ENCODE measurements at places on chromosomes 4 and X. TPM values are rescaled to one million over a fixed set of nuclear protein-coding genes. Genes with fewer than 3 reads are reported as not detected.

- no peak overlapping the region for H3K4me3 ChIP-seq
- DNase-seq = no peak
- H3K4me1 ChIP-seq = peaks cover 5% of the 10 kb centered on the region
- no peak overlapping the region for H3K27ac ChIP-seq
- H3K36me3 ChIP-seq = peaks cover 52% of the 10 kb centered on the region
Observed at GRCh38 chr4:84877051-84877833, 89.2 kb downstream of the WDFY3 start.

GRCh38 chrX:12741416-12741815, 49.8 kb upstream of the PRPS2 start:
- H3K36me3 ChIP-seq = no peaks in the 10 kb centered on the region
- H3K4me3 ChIP-seq = no peak overlapping the region
- H3K4me1 ChIP-seq = no peaks in the 10 kb centered on the region

DNA sequence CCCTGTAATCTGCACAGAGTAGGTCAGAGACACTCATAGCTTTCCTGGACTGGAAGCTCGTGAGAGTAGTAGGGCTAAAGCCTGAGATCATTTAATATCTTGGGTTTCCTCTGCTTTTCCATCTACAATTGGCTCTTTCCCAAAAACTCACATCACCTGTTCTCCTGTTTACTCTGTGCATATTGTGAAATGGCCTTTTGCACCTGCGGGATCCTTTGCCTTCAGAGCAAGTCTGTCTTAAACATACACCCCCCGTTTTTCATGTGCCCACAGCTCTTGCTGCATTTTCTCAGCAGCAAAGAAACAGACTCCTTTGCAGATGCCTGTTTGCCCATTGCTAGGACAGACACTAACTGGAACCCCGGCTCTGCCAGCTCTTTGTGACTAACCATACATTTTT, 608.3 kb upstream of the PCDH10 start:
- H3K36me3 ChIP-seq = no peaks in the 10 kb centered on the region
- no peaks in the 10 kb centered on the region for H3K27me3 ChIP-seq
- H3K4me1 ChIP-seq = no peaks in the 10 kb centered on the region
- no peak overlapping the region for H3K27ac ChIP-seq
- DNase-seq = no peak
- H3K4me3 ChIP-seq = no peak overlapping the region

DNA sequence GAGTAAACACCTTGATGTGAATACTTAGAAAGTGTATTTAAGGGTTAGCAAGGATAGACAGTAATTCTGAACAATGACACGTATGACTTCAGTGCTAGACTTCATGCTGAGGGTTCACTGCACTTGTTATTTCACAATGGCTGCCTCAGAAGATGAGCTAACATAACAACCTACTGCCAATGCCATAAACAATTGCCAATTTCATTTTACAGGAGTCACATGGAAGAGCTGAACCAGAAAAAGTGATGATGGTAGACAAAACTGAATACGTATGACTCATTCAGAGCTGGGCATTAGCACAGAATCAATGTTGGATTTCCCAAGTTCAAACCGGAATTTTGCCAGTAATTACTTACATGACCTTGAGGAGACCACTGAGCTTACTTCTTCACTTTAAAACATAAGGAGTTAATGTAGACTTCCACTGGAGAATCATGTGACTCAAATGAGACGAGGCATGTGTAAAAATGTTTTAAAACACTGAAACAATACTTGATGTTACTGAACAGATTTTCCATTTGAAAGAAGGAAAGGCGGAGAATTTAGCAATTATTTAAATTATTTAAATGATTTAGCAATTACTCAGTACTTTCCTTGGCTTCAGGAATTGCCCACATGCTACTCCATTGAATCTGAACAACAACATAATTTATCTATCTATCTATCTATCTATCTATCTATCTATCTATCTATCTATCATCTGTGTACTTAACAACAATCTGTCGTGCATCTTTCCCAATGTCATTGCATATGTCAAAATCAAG, 868.5 kb upstream of the SLIT2 start:
- no peak overlapping the region for H3K4me3 ChIP-seq
- no peaks in the 10 kb centered on the region for H3K36me3 ChIP-seq
- H3K27ac ChIP-seq = no peak overlapping the region
- no peak for DNase-seq

GRCh38 chrX:19650996-19651395, 135.7 kb upstream of the MAP3K15 start:
- no peaks in the 10 kb centered on the region for H3K27me3 ChIP-seq
- no peak overlapping the region for H3K4me3 ChIP-seq
- no peak for DNase-seq
- H3K4me1 ChIP-seq = no peaks in the 10 kb centered on the region

Gene SSX2
- not detected for polyA plus RNA-seq

DNA sequence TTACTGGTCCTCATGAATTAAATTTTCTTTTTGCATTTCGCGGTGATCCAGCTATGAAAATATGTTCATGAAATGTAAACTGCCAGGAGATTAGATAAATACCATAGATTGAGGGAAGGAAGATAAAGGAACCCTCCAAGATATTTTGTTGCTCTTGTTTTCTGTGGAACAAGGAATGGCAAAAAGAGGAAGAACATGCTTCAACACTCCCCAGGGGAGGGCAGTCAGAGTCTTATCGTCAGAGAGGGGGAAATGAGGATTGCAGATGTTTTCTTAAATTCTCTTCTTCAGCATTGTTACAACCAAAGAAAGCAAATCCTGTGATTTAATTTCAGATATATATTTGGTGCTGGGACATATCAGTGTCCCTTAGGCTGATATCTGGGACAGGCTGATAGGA, 9.5 kb upstream of the SFRP2 start:
- DNase-seq = no peak
- no peaks in the 10 kb centered on the region for H3K4me1 ChIP-seq
- no peaks in the 10 kb centered on the region for H3K36me3 ChIP-seq
- H3K4me3 ChIP-seq = no peak overlapping the region

DNA sequence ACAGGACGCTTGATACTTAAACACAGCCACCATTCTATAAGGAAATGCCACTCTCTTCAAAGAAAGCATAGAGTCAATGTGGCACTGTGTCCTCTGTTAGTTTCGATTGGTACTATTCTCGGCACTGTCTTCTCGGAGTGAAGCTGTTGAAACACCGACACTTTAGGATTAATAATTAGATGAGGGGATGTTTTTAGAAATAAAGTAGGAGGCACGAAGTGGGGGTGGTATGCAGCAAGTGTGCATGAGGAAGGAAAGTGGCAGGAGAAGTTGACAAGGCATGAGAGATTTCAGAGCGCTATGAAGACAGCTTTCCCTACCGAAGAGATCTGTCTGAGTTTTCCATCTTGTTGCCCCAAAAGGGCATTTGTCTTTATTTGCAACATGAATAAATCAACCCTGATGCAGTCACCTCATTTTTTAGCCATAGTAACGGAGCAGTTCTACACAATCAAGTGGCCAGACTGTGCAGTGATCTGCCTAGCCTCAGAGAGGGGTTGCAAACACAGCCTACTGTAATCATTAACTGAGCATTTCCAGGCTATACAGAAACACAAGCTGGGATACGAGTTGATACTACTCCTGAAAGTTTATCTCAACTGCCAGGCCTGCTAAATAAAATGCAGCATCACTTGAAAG, 8.3 kb downstream of the GPRIN3 start:
- no peak for DNase-seq
- H3K4me1 ChIP-seq = peaks cover 49% of the 10 kb centered on the region
- no peaks in the 10 kb centered on the region for H3K36me3 ChIP-seq
- peak overlapping the region; percentile 63 for H3K27ac ChIP-seq

Gene RAB39B
- 0.25 TPM for polyA plus RNA-seq

DNA sequence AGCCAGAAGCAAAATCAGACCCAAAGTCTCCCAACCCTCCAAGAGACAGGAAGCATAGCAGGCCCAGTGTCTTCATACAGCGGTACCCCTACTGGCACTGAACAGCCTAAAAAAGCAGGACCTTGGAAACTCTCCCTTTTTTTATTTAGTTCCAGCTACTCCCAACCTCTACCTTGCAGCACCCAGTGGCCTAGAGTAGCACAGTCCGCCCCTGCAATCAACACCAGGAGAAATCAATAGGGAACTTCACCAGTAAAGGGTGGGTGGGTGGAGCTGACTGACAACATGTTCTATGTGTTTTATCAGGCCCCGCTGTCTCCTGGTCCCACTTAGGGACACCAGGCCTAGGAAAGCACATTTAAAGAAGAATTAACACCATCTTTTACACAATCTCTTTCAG, 378.5 kb upstream of the CT83 start:
- no peak overlapping the region for H3K4me3 ChIP-seq
- no peaks in the 10 kb centered on the region for H3K36me3 ChIP-seq
- H3K27me3 ChIP-seq = no peaks in the 10 kb centered on the region
- no peak overlapping the region for H3K27ac ChIP-seq
- H3K4me1 ChIP-seq = no peaks in the 10 kb centered on the region

Gene PPP1R2C
- not detected for polyA plus RNA-seq

DNA sequence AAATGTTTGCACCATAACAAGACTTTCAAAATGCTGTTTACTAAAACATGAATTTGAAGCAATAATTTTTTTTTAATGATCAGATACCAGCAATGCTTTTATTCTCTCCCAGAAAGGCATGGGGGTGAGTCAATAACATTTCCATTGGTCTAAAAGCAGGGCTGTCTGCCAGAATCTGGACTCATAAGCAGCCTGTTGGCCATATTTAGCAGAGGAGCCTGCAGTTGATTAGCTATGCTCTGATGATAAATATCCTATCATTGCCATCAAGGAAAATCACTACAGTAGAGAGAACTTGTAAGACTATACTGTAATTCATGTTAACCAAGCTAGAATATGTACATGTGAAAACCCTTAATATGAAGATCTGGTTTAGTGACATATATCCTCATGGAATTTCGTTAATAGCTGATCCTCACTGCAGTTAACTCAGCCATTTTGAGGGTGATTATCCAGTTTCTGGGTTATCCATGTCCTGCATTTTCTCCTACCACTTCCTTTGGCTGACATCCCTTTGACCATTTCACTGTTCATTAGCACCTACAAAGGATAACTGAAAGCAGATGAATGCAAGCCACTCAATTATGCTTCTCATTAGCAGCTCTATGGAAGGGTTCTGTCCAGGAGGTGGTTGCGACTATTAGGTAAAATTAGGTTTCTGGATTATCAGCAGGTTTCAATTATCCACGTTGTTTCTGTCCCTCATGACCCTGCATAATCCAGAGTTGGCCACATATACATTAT, 72.9 kb upstream of the DIAPH2 start:
- no peak for DNase-seq
- H3K27me3 ChIP-seq = no peaks in the 10 kb centered on the region
- no peaks in the 10 kb centered on the region for H3K36me3 ChIP-seq
- no peak overlapping the region for H3K27ac ChIP-seq
- H3K4me3 ChIP-seq = no peak overlapping the region

Gene DIPK2B
- polyA plus RNA-seq = not detected

DNA sequence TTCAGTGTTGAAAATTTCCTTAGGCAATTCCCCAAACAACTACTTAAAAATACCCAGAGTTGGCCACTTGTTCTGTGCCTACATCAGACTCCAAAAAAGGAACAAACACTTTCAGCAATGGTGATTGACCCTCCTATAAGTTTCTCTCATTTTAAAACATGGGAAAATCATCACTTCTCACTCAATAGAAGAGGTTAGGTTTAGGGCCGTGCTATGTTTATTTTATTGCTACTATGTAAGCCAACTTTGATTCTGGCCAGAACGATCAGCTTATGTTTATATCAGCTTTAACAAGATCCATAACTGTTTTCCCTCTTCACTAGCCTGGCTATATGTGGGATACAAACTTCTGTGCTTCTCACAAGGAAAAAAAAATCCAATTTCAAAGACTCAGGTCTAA, 133.1 kb downstream of the MTNR1A start:
- no peaks in the 10 kb centered on the region for H3K4me1 ChIP-seq
- H3K36me3 ChIP-seq = no peaks in the 10 kb centered on the region
- H3K27ac ChIP-seq = no peak overlapping the region
- no peak for DNase-seq
- H3K4me3 ChIP-seq = no peak overlapping the region

Gene ERVMER34-1
- not detected for polyA plus RNA-seq

- no peak overlapping the region for H3K4me3 ChIP-seq
- H3K4me1 ChIP-seq = peaks cover 14% of the 10 kb centered on the region
- no peak for DNase-seq
- H3K36me3 ChIP-seq = peaks cover 85% of the 10 kb centered on the region
- no peaks in the 10 kb centered on the region for H3K27me3 ChIP-seq
Observed at GRCh38 chr4:173314715-173315114, 19.4 kb downstream of the HMGB2 start.

- H3K36me3 ChIP-seq = no peaks in the 10 kb centered on the region
- H3K4me1 ChIP-seq = no peaks in the 10 kb centered on the region
- no peak overlapping the region for H3K27ac ChIP-seq
- DNase-seq = no peak
Observed at GRCh38 chr4:41189076-41189475, 25.3 kb downstream of the APBB2 start.

Gene LUZP4
- polyA plus RNA-seq = not detected

Gene MED12
- 2.4 TPM for polyA plus RNA-seq

- H3K4me3 ChIP-seq = no peak overlapping the region
- peaks cover 9% of the 10 kb centered on the region for H3K4me1 ChIP-seq
Observed at GRCh38 chrX:130264573-130264972, 4.1 kb downstream of the ZNF280C start.

DNA sequence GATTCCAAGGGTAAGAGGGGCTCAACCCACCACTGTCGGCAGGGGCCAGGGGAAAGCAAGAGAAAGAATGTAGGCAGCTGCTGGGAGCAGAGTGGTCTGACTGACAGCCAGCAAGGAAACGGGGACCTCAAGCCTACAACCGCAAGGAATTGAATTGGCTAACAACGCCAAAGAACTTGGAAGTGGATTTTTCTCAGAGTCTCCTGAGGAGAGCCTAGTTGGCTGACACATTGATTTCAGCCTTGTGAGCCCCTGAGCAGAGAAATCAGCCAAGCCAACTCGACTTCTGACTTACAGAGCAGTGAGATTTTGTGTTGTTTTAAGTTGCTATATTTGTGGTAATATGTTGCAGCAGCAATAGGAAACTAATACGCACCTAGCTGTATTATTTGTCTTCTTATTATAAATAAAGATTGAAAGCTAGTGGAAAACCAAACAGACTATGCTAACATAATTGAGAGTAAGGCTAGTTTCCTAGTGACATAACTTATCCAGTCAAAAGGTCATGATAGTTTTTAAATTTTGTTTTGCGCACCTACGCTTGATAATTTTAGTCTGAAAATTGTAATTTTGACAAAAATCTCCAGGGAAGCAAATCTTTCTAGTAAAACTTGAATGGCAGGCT, 145.8 kb upstream of the HCCS start:
- DNase-seq = no peak
- no peaks in the 10 kb centered on the region for H3K27me3 ChIP-seq
- H3K36me3 ChIP-seq = no peaks in the 10 kb centered on the region
- no peaks in the 10 kb centered on the region for H3K4me1 ChIP-seq

All from CD14-positive monocyte (primary cell).